ENCODE measurements at places on chromosomes 6 and 20.

DNA sequence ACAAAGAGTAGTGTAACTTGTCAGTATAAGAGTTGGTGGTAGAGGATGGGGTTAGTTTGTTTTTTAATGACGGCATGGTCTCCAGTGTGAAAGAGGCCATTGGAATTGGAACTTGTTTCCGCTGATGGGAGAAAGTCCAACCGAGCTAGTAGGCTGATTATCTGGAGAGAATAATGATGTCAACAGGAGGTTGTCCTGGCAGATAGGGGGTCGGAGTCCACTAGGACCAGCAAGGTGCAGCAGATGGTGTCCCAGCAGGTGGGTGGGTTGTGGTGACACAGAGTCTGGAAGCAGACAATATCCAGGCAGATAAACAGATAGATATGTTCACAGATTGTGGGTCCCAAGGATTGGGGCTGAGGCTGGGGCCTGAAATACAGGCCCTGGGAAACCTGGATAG is 35.1 kb downstream of the PKIB start:
- DNase-seq = no peak

GRCh38 chr6:9801249-9801754 is 613.6 kb downstream of the TFAP2A start:
- no peak for DNase-seq

- DNase-seq = no peak
Observed at GRCh38 chr20:46330072-46330763, 21.9 kb upstream of the CDH22 start.

DNA sequence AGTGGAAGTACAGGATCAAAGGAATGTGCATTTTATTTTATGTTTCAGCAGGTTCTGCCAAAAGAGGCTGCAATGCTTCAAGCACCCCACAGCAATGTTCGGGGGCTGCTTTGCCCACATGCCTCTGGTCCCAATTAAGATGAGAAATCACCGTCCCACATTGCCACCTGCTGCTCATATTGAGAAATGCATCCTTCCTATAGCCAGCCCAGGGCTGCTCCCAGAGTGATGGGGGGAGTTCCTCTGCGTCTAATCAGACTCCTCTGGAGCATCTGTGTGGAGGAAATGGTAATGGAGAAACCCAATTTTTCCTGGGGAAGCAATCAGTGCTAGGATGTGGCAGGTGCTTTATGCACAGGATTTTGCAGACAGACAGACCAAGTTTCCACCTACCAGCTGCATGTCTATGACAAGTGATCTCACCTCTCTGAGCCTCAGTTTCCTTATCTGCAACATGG is 33.7 kb downstream of the PTGIS start:
- peak; percentile 79 for DNase-seq

DNA sequence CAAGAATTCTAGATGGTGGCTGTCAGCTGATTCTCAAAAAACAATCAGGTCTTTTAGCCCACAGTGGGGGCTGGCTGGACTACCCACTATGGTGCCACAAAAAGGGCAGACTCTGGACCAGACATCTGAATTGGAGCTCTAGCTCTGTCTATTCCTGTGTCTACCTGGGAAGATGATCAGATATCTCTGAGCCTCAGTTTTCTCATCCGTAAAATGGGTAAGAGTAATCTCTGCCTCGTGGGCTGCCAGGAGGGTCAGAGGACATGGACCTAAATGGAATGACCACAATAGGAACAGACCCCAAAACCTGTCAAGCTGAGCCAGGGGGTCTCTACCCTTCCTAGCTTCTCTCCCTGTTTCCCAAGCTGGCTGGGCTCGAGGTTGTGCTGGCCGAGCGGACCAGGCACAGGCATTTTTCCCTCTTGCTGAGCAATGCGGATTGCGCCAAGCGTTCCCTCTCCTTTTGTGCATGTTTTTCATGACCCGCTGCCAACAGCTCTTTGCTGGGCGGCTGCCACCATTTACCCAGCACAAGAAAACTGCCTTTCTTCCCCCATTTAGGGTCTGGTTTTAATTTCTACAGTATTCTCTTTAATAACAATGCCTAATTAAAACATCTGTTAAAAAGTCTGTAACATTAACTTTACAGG is 74.7 kb upstream of the MAFB start:
- no peak for DNase-seq

DNA sequence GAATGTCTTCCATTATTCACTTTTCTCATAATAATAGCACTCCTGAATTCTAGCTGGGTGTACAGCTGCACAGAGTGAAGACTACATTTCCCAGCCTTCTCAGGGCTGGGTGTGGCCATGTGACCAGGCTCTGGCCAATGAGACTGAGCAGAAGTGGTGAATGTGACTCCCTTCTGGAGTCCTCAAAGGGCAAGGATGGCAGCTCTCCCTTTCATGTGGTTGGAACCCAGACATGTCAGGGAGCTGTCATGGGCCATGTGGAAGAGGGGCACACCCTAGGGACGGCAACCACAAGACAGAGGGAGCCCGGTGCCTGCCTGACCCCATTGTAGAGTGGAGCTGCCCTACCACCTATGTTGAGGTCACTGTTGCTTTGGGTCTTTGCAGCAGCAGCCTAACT is 312.8 kb upstream of the SULF2 start:
- peak; percentile 5 for DNase-seq

DNA sequence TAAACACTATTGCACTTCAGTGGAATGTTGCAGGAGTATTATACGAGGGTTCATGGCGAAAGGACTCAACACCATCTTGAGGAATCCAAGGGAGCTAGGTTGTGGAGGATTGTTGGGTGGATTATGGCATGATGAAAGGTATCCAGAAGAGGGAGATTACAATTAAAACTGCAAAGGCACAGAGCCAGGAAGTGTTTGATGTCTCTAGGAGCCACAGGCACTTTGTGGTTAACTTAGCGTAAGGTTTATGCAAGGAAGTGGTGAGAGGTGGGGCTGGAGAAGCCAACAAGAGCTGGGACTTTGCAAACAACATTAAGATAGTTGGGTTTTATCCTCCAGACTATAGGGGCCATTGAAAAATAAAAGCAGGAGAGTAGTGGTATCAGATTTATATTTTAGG is 86.6 kb upstream of the TPD52L1 start:
- peak; percentile 48 for DNase-seq

DNA sequence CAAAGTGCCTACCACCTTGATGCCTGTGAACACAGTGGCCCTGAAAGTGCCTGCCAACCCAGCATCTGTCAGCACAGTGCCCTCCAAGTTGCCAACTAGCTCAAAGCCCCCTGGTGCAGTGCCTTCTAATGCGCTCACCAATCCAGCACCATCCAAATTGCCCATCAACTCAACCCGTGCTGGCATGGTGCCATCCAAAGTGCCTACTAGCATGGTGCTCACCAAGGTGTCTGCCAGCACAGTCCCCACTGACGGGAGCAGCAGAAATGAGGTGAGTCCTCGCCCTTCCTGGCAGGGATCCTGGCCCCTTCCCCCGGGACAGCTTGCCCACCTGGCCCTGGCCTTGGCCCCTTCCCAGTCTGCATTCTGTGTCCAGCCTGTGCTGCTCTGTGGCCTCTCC is 17.9 kb downstream of the MAVS start:
- DNase-seq = no peak

GRCh38 chr6:42970871-42971612 is 7.9 kb downstream of the PEX6 start:
- DNase-seq = no peak

DNA sequence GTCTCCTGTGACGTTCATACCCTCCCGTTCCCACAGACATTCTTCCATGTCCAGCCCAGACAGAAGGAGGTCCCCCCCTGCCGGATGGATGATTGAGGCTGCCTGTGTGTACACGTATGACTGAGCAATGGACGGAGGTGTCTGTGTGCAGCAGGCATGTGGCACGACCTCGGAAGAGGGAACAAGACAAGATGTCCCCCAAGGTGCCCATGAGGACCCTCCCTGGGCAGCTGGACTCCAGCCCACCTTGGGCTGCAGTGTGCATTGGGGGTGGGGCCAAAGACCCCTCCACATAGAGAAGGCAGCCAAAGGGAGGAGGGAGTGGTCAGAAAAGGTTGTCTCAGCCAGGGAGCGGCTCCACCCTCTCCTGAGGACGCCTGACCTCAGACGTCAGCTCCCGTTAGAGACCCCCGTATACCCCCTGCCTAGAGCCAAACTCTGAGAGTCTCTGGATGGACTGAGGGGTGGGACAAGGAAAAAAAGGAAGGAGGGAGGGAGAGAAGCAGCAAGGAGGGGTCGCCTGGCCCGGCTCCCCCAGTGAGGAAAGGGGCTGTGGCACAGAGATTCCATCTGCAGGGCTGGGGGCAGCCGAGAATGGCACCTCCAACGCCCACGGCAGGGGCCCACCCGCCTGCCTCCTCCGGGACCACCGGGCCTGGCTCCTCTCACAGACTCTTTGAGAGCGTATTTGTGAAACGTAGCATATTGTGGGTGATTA is 92.9 kb upstream of the BHLHE23 start:
- DNase-seq = no peak

- DNase-seq = no peak
Observed at GRCh38 chr6:105688573-105688972, 285.7 kb upstream of the PREP start.

DNA sequence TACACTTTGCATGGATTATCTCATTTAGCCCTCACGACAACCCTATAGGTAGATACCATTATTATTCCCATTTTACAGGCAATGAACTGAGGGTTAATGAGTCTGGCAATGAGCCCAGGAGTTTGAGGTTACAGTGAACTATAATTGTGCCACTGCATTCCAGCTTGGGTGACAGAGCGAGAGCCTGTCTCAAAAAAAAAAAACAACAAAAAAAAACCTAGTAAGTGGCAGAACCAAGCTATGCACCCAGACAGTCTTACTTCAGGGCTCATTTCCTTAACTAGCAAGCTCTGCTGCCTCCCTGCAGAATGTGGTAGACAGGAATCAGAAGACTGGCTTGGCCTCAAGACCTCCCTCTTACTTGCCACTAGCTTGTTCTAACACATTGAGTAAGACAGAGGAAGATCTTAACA is 71.9 kb upstream of the RREB1 start:
- DNase-seq = no peak

- DNase-seq = no peak
Observed at GRCh38 chr6:113011389-113011788, 664.3 kb downstream of the RFPL4B start.

DNA sequence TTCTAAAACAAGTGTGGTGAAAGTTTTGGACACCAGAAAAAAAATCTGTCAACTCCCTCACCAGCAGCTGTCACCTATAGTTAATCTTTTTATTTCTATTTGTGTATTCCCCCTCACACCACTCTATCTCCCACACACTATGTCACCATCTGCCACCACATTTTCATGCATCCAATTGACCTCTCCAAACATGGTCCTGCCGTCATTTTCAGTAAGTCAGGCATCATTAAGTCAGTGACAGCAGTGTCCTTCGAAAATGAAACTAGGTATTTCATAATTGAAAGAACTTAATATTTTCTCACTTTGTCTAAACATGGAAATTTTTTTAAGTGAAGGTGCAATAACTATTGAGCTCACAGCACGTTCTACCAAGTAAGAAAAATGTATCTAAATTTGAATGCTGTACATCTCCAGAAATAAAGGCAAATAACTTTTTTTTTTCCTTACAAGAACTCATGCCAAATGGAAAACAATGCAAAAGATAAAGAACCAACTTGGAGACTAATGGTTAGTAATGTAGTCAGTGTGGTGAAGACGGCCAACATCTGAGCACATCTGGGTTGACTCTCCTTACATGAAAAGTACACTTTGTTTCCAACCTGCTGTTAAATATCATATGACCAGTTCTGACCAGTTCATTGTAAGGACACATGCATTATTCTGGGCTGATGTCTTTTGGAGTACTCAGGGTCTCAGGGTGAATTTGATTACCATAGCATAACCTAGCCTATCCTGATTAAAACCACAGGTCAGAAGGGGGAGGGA is 623.3 kb upstream of the MANEA start:
- no peak for DNase-seq

GRCh38 chr6:82072121-82072521 is 175.4 kb downstream of the IBTK start:
- DNase-seq = no peak

DNA sequence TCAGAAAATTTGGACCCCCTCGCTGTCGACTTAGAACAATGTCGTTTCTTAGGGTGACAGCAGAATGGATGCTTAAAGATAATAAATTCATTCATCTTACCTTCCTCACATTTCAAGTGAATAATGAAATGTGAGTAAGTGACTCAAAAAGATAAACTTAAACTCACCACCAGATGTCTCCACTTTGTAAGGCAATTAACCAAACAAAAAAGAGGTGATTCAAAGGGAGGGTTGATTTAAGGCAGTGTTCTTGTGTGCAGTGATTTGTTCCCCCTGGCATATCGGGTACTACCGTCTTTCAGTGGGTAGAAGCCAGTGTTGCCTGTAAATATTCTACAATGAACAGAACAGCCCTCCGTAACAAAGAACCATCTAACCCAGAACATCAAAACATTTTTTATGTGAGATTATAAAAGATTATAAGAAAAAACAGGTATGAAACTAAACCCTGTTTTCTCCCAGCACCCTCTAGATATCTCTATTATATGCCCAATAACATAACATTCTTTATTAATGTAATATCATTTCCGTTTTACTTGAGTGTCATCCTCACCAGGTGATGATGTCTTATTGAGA is 589.7 kb downstream of the CBLN4 start:
- DNase-seq = no peak

GRCh38 chr6:7673063-7673536 is 52.8 kb upstream of the BMP6 start:
- DNase-seq = no peak

DNA sequence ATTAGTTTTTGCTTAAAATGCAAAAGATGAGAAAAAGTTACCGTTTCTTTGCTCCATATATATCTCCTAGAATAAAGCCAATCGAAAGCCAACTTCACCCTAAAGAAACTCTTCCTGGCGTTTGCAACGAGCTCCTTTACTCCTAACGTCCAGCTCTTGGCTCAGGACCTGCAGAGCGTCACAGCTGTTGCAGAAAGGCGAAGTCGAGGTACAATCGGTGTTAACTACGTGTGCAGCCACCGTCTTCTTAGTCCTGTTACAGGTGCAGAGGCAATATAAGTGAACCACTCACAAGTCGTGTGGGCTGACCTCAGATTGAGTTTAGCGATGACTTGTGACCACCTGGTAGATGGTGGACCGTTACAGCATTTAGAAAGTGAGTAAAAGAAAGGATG is 113.1 kb downstream of the TRIM27 start:
- DNase-seq = no peak

- no peak for DNase-seq
Observed at GRCh38 chr20:52804497-52805295, 167.5 kb upstream of the TSHZ2 start.

- DNase-seq = no peak
Observed at GRCh38 chr6:7580927-7581618, 8.9 kb upstream of the SNRNP48 start.

- DNase-seq = no peak
Observed at GRCh38 chr6:157487110-157487773, 106.3 kb downstream of the ZDHHC14 start.

Data from activated CD4-positive, alpha-beta T cell treated with anti-CD3 and anti-CD28 coated beads, Interleukin-10, Interleukin-2, amounts not matched to agents 100 ng/mL and 50 ng/mL, durations not matched to agents 16 hours and 8 hours (primary cell).